GM04504 (cell line): ENCODE measurements at places on chromosomes 5 and 9.
A peak's percentile ranks its signal among the peaks of the same experiment; 100 is the strongest.

DNA sequence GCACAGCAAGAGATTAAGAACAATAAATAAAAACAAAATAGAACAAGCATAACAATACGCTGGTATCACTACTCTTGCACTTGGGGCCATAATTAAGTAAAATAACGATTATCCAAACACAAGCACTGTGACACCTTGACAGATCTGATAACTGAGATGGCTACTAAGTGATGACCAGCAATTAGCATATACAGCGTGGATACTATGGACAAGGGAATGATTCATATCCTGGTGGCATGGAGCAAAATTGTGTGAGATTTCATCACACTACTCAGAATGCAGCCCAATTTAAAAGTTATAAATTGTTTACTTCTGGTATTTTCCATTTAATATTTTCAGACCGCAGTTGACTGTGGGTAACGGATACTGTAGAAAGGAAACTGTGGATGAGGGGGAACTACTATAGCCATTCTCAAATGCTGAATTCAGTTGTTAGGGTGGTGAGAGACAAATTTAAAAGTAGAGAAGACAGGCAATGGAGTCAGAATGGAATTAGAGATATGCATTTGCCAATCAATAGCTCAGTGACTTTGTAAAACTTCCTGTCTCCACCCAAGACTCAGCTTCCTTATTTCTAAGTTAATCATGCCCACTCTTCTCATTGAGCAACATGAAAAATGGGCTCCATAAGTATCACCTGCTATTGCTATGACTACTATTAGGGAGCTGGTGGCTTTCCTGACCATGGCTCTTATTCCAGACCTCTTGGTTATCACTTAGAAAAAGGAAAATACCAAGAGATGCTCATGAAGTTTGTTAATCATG lies 300.8 kb downstream of the TRIM32 start:
- no peak for DNase-seq

DNA sequence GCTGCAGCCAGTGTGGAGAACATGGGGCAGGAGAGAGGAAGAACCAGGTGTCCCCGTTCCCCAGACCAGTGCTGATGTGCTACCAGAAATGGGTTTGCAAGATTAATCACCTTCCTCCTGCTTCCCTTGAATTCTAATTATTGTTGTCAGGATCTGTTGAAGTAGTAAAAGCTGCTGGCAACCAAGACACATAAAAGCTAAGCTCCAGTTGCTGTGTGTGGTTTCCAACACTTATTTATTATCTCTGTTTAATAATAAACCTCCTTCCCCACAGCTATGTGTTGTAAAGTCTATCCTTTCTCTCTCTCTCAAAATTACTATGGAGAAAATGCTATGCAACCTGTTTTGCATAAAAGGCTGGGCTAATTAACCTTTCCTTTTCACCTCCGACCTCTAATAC lies 2.3 kb upstream of the RETREG1 start:
- DNase-seq, result no peak

GRCh38 chr5:22751536-22751935 lies 101.6 kb downstream of the CDH12 start:
- no peak for DNase-seq

DNA sequence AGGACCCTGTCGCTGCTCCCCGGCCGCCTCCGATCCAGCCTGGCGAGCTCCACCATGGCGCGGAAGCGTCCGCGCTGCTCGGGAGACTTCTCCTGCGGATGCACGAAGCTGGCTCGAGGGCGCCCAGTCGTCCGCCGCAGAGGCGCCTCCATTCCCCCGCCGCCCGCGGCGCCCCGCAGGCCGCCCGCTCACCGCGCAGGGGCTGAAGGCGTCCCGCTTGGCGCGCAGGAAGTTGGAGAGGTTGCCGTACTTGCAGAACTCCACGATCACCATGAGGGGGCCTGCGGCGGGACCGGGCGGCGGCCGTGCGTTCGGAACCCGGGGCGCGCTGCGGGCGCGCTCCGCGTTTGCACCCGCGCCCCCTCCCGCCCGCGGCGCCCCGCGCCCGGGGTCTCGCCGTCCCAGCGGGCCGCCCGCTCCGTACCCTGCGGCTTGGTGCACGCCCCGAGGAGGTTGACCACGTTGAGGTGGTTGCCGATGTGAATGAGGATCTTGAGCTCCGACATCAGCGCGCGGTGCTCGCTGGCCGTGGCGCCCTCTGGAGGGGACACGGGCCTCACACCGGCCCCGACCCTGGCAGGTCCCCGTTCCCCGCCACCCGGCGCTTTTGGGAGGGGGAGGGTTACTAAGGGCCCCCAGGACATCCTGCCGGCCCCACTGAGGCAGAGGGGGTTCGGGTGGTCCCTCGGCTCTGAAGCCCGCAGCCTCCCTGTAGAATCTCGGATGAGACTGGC lies 27.7 kb upstream of the SCGB3A1 start:
- peak; percentile 3 for DNase-seq

DNA sequence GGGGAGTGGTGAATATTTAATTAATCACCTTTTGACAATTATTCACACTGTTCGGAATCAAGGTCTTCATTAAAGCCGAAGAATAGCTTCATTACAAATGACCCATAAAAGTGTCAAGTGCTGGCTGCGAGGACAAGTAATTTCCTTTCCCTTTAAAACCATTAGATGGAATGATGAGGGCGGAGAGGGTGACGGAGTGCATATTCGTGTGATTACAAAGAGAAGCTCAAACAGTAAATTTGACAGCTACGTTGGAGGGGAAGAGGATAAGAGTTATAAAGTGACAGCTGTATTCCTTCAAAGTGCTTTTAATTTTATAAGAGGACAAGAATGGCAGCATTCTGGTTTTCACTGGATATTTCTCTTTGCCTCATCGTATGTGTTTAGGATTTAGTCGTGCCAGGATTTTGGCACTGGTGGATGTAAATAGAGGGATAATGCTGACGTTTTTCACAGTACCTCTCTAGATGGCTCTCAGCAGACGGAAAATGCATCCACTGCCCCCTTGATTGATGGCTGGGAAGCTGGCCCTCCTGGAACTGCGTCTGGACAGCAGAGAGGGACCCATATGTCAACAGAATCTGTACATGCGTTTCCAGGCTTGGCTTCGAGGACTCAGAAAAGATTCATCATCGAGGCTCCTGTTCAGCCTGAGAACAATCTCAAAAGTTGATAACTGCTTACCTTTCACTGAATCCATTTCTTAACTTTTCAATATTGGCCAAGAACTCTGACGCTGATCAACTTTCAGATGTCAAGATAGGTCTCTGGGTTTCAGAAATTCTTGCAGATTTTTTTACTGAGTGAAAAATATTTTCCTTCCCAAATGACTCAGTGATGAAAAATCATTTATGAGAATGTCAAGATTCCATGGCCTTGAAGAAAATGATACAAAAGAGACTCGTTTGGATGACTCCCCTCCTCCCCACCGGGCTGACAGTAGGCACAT lies 50.4 kb upstream of the IRX2 start:
- DNase-seq, result no peak

GRCh38 chr5:169426784-169427183 lies 125.8 kb upstream of the SLIT3 start:
- DNase-seq, result no peak

DNA sequence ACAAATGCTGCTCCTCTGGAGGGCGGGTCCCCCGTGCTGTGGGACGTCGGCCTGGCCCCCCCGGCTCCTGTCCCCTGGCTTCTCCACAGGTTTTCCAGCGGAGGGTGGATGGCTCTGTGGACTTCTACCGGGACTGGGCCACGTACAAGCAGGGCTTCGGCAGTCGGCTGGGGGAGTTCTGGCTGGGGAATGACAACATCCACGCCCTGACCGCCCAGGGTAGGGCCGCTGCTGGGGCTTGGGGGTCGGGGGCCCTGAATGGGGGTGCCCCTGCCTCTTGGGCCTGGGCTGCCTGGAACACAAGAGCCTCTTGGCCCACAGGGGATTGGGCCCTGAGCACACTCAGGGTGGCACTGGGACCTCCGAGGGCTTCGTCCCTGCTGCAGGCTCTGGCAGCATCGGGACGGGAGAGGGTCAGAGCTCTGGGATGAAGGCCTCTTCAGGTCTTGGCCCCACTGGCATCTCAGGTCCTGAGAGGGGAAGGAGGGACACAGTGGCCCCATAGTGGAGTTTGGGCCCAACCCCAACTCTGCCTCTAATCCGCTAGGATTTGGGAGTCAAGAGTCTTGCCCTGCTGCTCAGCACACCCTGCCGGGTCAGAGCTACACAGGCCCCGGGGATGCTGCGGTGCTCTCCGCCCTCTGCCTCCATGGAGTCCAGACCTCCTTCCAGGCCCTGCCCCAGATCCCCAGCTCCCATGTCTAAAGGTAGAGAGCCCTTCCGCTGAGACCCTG lies 5.2 kb downstream of the FCN2 start:
- DNase-seq, result no peak

DNA sequence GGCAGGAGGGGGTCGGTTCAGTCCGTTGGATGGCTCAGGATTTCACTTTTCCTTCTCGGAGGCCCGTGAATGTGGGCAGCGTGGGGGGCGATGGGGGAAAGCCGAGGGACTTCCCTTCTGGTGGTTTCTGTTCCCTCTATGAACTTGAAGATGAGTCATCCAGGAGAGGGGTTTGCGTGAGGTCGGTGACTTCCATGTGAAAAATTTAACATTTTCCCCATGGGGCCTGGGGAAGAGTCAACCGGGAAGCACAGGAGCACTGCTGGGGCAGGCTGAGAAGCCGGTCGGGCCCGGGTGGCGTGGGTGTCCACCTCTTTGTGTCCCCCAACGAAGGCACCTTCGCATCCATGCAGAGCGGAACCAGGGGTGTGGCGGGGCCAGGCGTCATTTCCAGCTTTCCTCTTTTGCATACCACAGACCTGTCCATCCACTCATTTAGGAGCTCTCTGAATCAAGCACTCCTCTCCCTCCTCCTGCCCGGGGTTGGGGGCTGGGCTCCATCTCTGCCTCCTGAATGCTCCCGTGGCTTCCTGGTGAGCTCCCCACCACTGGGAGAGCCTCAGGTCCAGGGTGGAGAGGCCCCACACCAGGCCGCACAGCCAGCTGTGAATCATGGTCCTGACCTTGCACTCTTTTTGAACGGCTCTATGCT lies 68.4 kb downstream of the ANKRD33B start:
- no peak for DNase-seq
